Hematopoietic multipotent progenitor cell (in vitro differentiated cells): ENCODE measurements at places on chromosomes 4 and X. TPM values are rescaled to one million over a fixed set of nuclear protein-coding genes. Genes with fewer than 3 reads are reported as not detected.

The NR3C2 gene
- total RNA-seq: 1.1 TPM

The SSX1 gene
- total RNA-seq: not detected

The OPHN1 gene
- total RNA-seq: 2.4 TPM

The OTC gene
- total RNA-seq: not detected

The RHOXF1 gene
- not detected for total RNA-seq

The SSX4B gene
- not detected for total RNA-seq

The CLDN22 gene
- total RNA-seq: not detected

The MAGEA12 gene
- total RNA-seq: not detected

The ADH1A gene
- not detected for total RNA-seq

The AMBN gene
- total RNA-seq: not detected

The ARHGEF38 gene
- total RNA-seq: under 0.01 TPM

The PDZD4 gene
- total RNA-seq: under 0.01 TPM

The TAF7L gene
- total RNA-seq: under 0.01 TPM

The UGT8 gene
- 0.27 TPM for total RNA-seq

The SSX4 gene
- not detected for total RNA-seq

The STBD1 gene
- 1.9 TPM for total RNA-seq

The MUC7 gene
- not detected for total RNA-seq

The CT47A1 gene
- total RNA-seq: not detected

The PGAM4 gene
- total RNA-seq: not detected

The USP17L29 gene
- not detected for total RNA-seq

The GPRIN3 gene
- total RNA-seq: 2.7 TPM

The SLC26A1 gene
- 0.27 TPM for total RNA-seq

The CXCL9 gene
- under 0.01 TPM for total RNA-seq

The DCTD gene
- 62.5 TPM for total RNA-seq

The ADH1B gene
- total RNA-seq: under 0.01 TPM

The SRPX gene
- under 0.01 TPM for total RNA-seq
